Muscle of leg (tissue), 16 donors: ENCODE measurements at places on chromosomes 13 and 19. TPM values are rescaled to one million over a fixed set of nuclear protein-coding genes. Genes with fewer than 3 reads are reported as not detected.

The KCNJ14 gene
- 0.49 TPM for total RNA-seq

GRCh38 chr19:1811472-1811894, 593 bp downstream of the ATP8B3 start:
- H3K36me3 ChIP-seq = peaks cover 15% of the 10 kb centered on the region
- no peak overlapping the region for H3K4me3 ChIP-seq
- peaks cover 14% of the 10 kb centered on the region for H3K4me1 ChIP-seq
- DNase-seq = peak; percentile 36

DNA sequence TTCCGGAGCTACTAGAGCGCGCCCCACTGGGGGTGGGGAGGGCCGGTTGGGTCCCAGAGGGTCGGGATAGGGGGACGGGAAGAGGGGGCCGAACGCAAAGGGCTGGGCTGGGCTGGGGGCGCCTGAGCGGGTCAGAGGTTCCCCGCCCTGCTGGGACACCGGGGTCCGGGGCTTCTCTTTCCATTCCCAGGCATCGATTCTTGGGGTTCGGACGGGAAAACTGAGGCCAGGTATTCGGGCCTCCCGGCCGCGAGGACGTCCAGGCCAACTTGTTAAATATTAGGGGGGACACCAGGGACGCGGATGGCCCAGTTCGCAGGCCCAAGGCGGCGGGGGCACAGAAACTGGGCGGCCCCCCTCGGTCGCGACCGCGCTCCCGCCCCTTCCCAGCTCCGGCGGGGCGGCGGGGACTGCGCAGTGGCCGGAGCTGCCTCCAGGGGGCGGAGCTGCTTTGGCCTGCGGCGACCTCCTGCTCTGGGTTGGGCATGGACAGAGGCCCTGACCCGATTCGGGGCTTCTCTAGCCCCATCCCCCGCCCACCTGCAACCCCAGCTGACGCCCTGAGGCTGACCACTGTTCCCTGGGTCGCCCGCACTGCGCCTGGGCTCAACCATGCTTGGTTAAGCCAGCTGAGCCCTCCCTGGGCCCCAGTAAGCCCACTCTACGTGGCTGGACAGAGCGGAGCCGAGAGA, 1.2 kb upstream of the KLF16 start:
- no peaks in the 10 kb centered on the region for H3K27me3 ChIP-seq
- peak overlapping the region; percentile 97 for H3K27ac ChIP-seq
- DNase-seq = peak; percentile 80

- no peaks in the 10 kb centered on the region for H3K36me3 ChIP-seq
- H3K4me3 ChIP-seq = no peak overlapping the region
- H3K27me3 ChIP-seq = peaks cover 89% of the 10 kb centered on the region
- H3K4me1 ChIP-seq = peaks cover 9% of the 10 kb centered on the region
- no peak overlapping the region for H3K27ac ChIP-seq
These were observed 4.4 kb upstream of the ONECUT3 start for GRCh38 chr19:1748873-1749341.
